ENCODE measurements at places on chromosomes 1 and 21.

DNA sequence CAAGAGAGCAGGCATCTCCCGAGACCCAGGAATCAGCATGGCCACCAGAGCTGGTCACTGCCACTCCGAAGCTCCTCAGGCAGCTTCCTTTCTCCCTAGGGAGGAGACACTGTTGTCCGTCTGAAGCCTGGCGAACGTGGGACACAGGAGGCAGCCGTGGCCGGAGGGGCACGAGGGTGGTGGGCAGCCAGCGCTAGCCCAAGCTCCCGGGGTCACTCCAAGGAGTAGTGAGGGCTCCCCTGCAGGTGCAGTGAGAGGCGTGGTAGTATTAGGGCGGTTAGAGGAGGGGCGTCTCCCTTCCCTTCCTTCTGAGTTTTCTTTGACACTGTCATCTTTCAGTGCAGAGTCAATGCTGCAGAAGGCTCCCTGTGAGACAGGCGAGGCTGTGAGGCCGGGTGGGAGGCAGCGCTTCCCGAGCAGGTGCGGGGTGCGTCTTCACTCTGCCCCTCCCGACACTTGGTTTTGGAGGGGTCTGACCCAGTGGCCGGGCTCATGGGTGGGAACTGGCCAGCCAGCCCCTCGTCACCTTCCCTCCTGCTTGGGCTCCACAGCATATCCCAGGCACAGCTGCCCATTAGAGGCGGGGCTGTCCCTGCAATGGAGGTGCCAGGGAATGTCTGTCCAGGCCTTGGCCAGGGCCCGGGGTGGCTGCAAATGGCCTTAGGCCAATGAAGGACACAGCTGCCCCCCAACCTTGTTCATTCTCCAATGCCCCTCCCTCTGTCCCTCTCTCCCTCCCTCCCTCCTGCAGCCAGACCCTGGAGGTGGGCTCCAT is 171.6 kb upstream of the ARHGEF16 start:
- no peak for DNase-seq

DNA sequence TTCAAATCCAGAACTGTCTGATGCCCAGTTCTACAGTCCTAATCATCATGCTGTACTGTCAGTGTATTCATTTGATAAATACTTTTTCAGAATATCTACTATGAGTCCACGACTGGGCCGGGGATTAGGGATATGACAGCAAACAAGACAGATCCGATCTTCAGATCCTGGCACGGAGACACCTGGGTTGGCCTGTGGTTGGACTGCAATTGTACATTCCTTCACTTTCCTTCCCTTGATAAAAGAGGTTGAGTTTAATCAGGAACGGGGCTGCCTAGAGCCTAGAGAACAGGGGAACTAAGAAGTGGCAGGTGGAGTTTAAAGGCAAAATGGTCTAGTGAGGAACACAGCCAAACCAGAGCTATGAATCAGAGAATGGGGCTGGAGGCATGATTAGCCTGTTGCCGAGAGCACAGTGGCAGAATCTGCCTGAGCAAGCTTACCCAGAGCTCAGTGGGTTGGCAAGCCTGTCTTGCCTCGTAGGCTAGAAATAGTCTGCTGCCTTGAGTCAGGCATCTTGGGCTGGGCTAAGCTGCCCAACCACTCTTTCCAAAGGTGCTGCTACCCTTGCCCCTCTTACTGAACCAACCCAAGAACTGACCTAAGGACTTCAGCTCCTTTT is 38.1 kb upstream of the PTCH2 start:
- no peak for DNase-seq

GRCh38 chr1:151990058-151990855 is 3.4 kb downstream of the S100A10 start:
- DNase-seq: no peak

DNA sequence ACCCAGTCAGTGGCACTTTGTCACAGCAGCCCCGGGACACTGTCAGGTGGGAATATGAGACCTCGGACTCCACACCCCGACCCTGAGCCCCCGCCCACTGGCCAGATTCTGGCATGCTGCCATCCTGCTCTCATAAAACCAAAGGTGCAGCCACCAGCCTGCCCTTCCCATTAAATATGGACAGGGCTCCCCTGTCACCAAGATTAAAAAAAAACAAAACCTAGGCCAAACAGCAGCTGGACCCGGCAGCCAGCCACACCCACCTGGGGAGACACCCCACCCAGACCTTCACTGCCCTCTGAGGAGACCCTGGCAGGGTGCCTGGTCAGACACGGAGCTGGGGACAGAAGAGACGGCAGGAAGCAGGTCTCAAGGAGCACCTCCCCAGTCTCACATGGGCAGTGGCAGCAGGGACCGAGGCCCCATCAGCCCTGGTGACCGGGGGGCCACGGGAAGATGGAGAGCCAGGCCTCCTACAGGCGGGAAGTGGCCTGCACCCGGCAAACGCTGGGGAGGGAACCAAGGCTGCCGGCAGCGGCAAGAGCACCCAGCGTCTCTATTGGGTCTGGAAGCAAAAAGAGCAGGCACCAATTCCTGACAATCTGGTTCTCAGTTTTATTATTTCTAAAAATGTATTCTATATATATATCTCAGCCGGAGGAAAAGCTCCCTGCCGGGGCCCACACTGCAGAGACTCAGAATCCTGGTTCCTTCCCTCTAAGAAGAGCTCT is 61.9 kb downstream of the ACOT7 start:
- DNase-seq: no peak

DNA sequence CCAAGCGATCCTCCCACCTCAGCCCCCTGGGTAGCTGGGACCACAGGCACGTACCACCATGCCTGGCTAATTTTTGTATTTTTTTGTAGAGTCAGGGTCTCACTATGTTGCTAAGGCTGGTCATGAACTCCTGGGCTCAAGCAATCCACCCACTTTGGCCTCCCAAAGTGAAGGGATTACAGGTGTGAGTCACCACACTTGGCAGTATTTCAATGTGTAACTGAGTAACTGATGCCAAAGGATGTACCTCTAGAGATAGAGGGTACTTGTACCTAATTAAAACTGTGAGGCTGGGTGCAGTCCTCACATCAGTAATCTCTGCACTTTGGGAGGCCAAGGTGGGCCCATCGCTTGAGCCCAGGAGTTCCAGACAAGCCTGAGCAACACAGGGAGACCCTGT is 258.7 kb upstream of the DMRTA2 start:
- DNase-seq: no peak

DNA sequence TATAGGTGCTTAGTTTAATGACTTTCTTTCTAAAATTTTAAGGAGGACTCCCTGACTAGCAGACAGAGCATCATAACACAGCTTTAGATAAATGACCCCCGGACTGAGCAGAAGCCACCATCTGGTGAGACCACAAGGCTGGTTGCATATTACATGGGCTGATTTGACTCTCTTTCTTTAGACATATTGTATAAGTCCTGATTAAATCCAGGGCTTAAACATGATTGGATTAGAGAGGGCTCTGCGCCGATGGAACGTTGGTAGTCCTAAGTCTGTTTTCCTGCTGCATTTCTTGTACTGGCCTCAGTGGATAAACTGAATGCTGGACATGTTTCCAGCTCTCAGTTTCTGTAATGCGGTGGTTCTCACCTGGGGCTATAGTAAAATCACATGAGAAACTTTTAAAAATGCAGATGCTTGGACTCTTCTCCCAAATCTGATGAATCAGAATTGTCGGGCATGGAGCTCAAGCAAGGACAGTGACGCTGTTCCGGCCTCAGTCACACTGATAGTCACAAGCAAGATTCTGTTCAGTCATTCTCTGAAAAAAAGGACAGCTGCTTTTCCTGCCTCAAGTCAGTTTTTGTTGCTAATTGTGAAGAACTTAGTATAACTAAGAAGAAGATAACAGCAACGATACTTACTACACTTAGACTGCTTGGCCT is 16.6 kb downstream of the DDI2 start:
- no peak for DNase-seq

GRCh38 chr1:184463680-184464079 is 76.9 kb downstream of the C1orf21 start:
- no peak for DNase-seq

GRCh38 chr1:163799190-163799805 is 477.5 kb downstream of the NUF2 start:
- DNase-seq: no peak

DNA sequence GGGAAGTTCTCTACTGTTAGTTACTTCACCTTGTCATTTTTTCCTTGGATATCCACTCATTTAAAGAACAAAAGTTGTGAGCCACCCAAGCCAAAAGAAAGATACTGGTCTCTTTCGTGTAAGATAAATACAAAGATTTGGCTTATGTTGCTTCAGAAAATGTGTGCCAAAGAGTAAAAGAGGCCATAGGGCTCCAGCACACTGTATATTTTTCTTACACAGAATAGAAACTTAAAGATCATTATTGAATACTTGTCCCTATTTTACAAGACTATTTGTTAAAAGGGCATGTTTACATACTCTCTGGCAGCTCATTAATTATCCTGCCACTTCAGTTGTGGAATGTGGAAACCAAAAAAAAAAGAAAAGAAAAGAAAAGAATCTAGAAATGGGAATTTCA is 284.2 kb upstream of the LRRC7 start:
- DNase-seq: no peak

DNA sequence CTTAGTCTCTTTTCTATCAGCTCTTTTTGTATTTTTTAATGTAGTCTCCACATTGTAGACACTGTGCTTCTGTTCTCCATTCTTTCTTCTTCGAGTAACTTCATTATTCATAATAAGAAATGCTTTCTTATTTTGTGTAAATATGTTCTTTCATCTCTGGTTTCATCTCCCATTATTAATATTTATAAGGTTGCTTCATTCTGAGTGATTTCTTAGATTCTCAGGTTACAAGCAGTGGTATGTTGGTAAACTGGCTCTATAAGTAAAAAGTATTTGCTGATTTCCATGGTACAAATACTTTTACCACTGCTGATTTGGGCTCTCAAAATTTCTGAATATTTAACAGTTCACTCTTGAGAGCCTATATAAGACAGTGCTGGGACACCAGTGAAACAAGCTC is 81.3 kb downstream of the CDC14A start:
- no peak for DNase-seq

DNA sequence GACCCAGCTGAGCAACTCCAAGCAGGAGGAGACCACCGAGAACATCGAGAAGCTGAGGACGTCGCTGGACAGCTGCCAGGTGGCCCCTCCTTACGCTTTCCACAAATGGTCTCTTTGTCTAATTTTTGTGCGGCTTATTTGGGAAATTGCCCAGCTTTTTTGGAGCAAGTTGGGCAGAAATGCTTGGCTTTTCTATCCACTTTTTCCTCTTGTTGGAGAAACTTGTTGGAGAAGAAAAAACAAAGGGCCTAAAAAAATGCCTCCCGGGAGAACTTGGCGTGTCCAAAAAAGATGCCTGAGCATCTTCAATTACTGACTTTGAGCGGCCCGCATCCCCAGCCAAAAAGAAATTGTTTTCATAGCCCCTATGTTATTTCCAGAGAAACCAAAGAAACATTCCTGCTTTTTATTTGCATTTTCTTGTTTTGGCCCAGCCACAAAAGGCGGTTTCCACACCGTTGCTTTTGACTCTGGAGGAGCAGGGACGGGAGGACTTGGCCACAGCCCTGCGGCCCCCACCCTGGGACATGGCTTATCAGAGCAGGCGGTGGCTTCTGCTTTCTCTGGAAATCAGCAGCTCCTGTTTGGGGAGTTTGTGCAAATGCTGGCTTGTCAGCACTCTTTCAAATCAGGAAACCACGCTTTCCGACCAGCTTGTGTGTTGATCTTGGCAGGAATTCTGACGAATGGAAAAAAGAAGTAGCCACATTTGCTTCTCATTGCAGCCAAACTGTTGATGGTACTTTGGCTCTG is 81.2 kb upstream of the EFHD2 start:
- DNase-seq: no peak

GRCh38 chr1:171934664-171935063 is 93.4 kb downstream of the DNM3 start:
- no peak for DNase-seq

GRCh38 chr1:184567009-184567408 is 180.2 kb downstream of the C1orf21 start:
- DNase-seq: no peak

DNA sequence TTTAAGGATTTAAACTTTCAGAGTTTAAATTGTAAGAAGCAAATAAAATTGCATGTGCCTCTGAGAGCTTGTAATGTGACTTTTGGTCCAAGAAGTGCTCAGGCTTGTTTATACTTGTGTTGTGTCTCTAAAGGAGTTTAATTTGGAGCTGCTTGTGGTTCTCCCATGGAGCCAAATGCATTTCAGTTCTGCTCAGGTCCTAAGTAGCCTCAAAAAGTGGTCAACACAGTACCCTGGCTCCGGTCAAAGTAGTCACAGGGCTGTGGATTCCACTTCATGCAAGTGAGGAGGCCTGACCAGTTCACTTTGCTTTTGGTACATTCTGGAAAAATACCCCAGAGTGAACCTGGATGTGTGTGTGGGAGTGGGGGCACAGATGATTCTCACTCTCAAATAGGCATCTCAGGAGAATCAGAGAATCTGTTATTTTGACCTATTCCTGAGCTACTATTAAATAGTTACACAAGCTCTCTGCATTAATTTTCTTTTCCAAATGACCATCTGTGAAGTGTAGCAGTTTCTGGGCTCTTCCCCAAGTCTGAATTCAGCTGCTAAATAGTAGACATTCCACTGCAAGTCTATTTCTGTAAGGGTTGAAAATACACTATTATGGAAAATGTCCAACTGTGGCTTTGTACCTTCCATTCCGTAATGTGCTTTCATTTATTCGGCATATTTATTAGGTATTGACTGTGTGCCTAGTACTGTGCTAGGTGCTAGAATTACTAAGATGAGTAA is 31.7 kb upstream of the AGO1 start:
- DNase-seq: no peak

- no peak for DNase-seq
Measured at GRCh38 chr21:41613533-41613909, 105.6 kb upstream of the TMPRSS2 start.

- DNase-seq: no peak
Measured at GRCh38 chr1:166980383-166980782, 5.0 kb upstream of the ILDR2 start.

- DNase-seq: peak; percentile 12
Measured at GRCh38 chr21:31557421-31558188, 101.9 kb upstream of the SOD1 start.

DNA sequence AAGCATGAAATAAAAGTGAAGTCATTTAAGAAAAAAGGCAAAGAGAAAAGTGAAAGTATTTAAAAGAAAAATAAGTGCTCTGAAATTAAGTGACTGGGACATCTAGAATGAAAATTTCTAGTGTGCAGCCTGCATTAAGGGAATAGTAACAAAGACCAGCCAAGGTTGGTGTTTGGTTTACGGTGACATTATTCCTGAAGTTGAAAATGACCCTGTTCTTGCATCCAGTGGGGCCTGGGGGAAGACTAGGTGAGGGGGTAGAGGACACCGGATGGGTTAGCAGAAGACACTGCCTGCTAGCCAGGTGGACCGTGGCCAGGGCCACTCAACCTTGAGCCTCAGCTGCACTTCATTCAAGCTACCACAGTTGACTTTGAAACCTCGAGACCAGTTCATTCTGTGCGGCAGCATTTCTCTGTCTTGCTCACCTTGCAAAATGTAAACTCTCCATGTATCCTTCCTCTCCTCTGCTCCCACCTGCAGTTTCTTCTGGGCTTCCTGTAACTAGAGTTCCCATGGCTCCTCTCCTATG is 14.3 kb upstream of the KCNK1 start:
- peak; percentile 39 for DNase-seq

- DNase-seq: no peak
Measured at GRCh38 chr1:59692591-59692990, 122.2 kb upstream of the HOOK1 start.
